ENCODE measurements at places on chromosomes 2 and 18. TPM values are rescaled to one million over a fixed set of nuclear protein-coding genes. Genes with fewer than 3 reads are reported as not detected.

The NEDD4L gene
- total RNA-seq: 32.6 TPM

The CNTNAP5 gene
- not detected for total RNA-seq

The PRKAG3 gene
- total RNA-seq: not detected

The SYT4 gene
- not detected for total RNA-seq

The CPO gene
- total RNA-seq: 2.4 TPM

The POTEC gene
- not detected for total RNA-seq

The ATP6V1B1 gene
- not detected for total RNA-seq

The TACR1 gene
- total RNA-seq: 7.3 TPM

The RGPD3 gene
- 1.3 TPM for total RNA-seq

The WDR35 gene
- total RNA-seq: 7.0 TPM

The SIX3 gene
- not detected for total RNA-seq

The NEU4 gene
- total RNA-seq: 0.75 TPM

The RBKS gene
- total RNA-seq: 1.5 TPM

The ABCG5 gene
- total RNA-seq: not detected

The CLEC4F gene
- total RNA-seq: not detected

The HOXD12 gene
- total RNA-seq: not detected

The ZDBF2 gene
- 8.3 TPM for total RNA-seq

The REG3A gene
- total RNA-seq: not detected

The UGT1A3 gene
- total RNA-seq: not detected

The ASB18 gene
- total RNA-seq: not detected

The ICOS gene
- total RNA-seq: 0.19 TPM

The ANTXR1 gene
- 88.7 TPM for total RNA-seq

The SIX2 gene
- total RNA-seq: 1.4 TPM

The MRPS9 gene
- 11.0 TPM for total RNA-seq
